Umbilical cord (tissue), 2 donors: ENCODE measurements at places on chromosomes 16 and 17.

DNA sequence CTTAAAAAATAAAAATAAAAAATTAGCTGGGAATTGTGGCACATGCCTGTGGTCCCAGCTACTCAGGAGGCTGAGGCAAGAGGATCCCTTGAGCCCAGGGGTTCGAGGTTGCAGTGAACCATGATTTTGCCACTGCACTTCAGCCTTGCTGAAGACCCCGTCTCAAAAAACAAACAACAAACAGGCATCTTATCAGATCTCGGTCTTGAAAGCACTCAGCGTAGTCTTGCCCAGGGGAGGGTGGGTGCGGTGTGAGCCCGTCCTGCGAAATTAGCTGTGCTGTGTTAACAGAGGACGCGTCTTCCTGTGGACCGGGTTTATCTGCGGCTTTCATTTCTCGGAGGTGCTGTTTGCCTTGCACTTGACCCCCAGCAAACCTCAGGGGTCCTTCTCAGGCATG is 5.4 kb downstream of the GAA start:
- no peak for DNase-seq

GRCh38 chr17:34532281-34533065 is 46.9 kb upstream of the TMEM132E start:
- peak; percentile 4 for DNase-seq

GRCh38 chr17:20122254-20122879 is 113.2 kb downstream of the SPECC1 start:
- DNase-seq: no peak

DNA sequence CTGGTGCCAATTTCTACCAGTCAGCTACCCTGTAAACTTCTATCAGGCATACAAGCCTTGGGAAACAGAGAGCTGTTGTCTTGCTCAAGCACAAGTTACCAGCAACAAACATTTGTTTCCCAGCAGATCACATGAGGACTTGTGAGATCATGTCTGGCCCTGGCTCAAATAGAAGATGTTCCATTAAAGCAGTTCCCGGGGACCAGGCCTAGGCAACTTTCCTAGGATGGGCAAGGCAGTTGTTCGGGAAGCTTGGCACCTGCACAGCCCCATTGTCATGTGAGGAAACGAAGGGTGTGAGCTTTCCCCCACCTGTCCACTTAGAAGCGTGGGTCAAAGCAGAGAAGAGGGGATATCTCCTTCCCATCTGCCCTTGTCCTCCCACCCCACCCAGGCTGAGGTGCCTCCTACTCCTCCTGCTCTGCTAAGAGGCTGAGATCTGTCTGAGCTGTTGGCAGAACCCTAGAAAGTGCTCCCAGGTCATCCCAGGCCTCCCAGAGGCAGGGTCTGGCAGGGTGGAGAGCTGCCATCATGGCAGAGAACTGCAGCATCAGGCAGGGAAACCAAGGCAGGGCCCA is 11.2 kb upstream of the SLC47A2 start:
- peak; percentile 78 for DNase-seq

- no peak for DNase-seq
Measured at GRCh38 chr17:7250695-7251627, 573 bp downstream of the CTDNEP1 start.

DNA sequence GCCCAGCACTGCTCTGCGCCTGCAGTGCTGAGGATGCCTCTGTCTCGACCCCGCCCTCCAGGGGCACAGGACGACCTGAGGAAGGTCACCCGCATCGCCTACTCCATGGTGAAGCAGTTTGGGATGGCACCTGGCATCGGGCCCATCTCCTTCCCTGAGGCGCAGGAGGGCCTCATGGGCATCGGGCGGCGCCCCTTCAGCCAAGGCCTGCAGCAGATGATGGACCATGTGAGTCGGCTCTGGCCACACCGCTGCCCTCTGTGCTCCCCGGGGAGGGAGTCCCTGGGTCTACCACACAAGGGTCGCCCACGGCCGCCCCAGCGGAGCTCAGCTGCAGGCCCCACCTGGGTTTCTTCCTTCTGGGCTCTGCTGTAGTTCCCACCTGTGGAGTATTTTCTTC is 6.7 kb upstream of the RPL13 start:
- DNase-seq: no peak

- no peak for DNase-seq
Measured at GRCh38 chr17:17151541-17151940, 54.6 kb downstream of the PLD6 start.

DNA sequence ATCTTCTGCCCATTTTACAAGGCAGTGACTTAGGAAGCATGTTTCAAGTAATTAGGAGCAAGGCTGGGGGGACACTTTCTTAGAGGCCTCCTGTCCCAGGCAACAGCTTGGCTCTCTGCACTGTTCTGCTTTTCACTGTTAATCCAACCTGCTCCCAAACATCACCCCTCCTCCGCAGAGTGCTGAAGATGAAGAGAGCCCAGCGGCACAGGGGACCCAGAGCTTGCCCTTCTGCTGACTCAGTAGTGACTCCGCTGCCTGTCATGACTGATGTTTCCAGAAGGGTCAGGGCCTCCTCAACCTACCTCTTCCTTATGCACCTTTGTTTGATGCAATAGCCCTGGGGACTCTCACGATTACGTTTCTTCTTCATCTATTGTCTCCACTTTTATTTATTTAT is 38.9 kb upstream of the NDRG4 start:
- no peak for DNase-seq

GRCh38 chr17:40516581-40517285 is 15.3 kb upstream of the TNS4 start:
- DNase-seq: peak; percentile 30

DNA sequence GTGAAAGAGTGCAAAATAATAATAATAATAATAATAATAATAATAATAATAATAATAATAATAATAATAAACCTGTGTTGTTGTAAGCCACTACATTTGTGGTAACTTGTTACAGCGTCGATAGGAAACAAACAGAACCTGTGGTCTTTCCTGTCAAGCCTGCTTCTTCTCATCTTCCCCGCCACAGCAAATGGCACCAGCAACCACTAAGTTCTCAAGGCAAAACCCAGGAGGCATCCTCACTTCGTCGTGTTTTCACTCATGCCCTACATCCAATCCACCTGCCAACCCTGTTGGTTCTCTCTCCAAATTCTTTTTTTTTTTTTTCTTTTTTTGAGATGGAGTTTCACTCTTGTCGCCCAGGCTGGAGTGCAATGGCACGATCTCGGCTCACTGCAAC is 34.2 kb downstream of the ITGAE start:
- DNase-seq: no peak

- DNase-seq: peak; percentile 89
Measured at GRCh38 chr17:40224718-40225550, 5.8 kb downstream of the WIPF2 start.

- no peak for DNase-seq
Measured at GRCh38 chr17:37743875-37744632, 805 bp downstream of the HNF1B start.

- DNase-seq: peak; percentile 26
Measured at GRCh38 chr16:66369055-66369592, 2.6 kb downstream of the CDH5 start.
